ENCODE measurements at places on chromosomes 2 and 18.

GRCh38 chr18:23970161-23971096, 44.1 kb upstream of the TTC39C start:
- no peak for DNase-seq

DNA sequence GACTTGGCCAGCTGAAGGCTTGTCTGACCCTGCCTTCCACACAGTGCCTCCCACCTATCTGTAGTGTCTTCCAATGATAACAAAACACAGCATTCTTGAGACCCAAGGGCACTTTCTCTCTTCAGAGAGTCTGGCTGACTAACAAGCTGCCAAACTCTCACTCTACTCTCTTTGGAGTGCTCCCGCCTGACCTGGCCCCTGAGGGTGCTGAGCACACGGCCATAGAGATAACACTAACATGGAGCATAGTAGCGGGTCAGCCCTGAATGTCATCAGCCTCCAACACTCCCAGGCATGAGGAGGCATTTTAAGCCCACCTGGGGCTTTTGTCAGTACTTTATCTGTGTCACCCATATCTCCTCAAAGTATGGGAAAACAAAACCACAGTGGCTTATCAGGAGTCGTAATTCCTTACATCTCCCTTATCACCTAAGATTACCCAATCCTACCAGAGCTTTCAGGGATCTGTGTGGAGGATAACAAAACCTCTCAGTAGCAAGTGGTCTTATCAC, 160.3 kb upstream of the TCF4 start:
- no peak for DNase-seq

DNA sequence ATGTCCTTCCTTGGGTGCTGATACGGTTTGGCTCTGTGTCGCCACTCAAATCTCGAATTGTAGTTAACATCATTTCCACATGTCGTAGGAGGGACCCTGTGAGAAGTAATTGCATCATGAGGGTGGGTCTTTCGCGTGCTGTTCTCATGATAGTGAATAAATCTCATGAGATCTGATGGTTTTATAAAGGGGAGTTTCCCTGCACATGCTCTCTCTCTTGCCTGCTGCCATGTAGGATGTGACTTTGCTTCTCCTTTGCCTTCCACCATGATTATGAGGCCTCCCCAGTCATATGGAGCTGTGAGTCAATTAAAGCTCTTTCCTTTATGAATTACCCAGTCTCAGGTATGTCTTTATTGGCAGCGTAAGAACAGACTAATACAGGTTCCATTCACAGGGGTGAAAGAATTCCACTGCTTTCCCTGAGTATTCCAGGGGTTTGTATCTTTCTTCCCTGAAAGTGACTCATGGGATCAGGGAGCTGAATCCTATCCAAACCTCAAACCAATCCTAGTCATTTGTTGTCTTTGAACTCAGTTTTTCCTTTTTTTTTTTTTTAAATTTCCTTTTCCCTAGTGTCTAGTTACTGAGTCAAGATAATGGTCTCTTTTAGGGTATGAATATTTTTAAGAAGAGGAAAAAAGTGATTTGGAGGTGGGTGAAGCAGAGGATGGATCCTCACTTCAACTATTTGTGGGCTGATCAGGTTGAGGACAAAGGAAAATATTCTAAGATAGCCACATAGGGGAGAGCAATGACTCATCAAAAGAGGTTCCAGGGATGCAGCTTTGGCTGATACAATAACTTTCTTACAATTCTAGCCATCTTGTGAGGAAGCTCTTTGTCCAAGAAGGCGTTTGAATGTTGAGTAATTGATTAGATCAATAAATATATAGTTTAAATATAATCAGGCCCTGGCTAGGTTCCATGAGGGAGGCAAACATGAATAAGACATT, 19.5 kb upstream of the KCNE4 start:
- no peak for DNase-seq

DNA sequence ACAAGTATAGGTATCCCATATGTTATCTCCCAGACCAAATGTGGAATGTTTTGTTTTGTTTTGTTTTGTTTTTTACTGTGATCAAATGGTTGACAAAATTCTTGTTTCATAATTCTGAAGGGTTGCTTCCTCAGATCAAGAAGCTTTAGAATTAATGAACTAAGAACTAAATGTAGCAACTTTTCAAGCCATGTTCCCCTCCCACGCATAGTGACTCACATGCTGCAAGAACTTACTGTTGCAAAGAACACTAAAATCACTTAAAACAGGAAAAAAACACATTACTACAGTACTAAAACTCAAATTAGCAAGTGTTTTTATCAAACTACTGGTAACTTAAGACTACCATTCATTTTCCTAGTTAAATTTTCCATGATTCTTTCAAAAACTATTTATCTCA, 30.6 kb downstream of the HNRNPLL start:
- peak; percentile 32 for DNase-seq

- no peak for DNase-seq
Observed at GRCh38 chr2:1010415-1010930, 59.8 kb downstream of the SNTG2 start.

DNA sequence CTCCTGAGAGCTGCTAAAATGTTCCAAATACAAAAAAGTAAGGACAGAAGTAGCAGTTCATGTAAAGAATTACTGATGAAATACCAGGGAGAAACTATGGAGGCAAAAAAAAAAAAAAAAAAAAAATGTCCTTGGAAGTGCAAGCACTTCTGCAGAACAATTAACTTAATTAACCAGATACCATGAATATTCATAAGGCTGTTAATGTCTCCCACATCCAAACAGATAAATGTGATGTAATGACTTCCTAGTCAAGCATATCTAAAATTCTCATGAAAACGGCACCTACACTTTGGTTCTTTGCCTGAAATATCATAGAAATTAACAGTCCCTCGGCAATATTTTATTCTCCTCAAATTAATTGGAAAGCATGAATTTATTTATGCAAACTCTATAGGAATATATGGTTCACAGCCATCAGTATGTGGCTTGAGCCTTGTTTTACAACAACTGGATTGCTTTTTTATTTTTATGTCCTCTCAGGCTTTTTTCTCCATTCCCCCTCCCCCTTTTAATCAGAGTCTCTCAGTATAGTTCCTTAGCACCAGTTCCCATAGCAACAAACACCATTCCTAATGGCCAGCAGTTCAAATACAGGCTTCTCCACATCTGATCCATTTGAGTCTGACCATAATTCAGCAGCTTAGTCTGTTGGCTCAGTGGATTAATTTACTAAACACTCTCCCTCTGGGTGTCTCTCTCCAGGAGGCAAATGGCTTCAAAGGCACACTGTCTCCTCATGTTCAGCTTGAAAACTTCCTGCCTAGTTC, 97.1 kb downstream of the ITGA4 start:
- DNase-seq: no peak

GRCh38 chr18:52907543-52908308, 567.7 kb downstream of the DCC start:
- no peak for DNase-seq

- DNase-seq: no peak
Observed at GRCh38 chr2:130985206-130985780, 108.0 kb downstream of the FAM168B start.

- DNase-seq: no peak
Observed at GRCh38 chr2:47666332-47666731, 116.6 kb upstream of the MSH6 start.

- no peak for DNase-seq
Observed at GRCh38 chr18:40692871-40693270, 1262.2 kb upstream of the PIK3C3 start.

- no peak for DNase-seq
Observed at GRCh38 chr2:150472511-150472899, 15.0 kb downstream of the RND3 start.

GRCh38 chr18:54860941-54861340, 32.7 kb downstream of the RAB27B start:
- DNase-seq: no peak

GRCh38 chr2:240746671-240747070, 55.0 kb downstream of the AQP12A start:
- no peak for DNase-seq

- DNase-seq: no peak
Observed at GRCh38 chr2:72141881-72142451, 5.7 kb downstream of the CYP26B1 start.

DNA sequence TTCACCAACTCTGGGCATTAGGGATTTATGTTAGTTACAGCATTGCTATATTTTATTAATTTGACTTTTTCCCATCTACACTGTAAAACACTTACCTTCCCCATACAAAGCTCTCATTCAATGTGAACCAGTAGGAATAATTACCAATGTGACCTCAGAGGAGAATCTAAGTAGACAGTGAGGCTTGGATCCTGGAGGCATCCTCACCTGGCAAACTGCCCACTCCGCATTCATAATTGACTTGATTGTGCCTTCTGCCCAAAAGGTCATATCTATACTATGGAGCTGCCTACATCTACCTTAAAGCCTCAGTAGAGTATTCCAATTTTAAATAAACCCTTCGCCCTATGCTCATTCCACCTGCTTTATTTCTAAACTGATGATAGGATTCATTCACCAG, 45.4 kb upstream of the SCN1A start:
- no peak for DNase-seq

DNA sequence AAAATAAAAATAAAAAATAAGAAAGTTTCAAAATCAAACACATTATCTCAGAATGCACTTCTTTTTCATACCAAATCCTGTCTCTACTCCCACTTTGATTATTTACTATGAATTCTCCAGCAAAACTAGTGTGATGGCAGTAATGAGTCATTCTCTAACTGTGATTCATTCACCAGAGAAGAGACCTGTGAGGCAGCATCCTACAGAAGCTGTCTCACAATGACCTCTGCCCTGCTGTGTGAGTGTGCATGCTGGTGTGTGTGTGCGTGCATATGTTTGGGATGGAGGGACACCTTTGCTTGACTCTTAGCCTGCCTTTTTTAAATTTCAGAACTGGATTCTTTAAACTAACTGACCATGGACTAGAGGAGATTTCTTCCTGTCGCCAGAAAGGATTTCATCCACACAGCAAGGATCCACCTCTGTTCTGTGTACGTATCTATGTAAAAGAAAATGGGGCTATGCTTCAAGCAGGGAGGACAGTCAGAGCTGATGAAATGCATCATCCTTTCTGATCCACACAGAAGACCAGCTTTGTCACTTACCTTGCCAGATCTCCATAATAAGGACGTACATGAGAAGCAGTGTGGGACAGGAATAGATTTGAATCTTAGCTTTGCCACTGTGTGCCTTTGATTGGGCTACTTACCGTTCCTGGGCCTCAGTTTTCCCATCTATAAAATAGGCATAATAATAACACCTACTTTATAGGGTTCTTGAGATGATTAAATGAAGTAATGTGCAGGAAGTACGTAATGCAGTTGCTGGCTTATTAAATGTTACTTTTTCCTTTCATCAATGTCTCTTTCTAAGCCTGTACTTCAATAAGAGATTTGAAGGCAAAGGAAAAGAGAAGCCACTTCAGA, 31.2 kb downstream of the STAMBP start:
- DNase-seq: peak; percentile 3

- DNase-seq: no peak
Observed at GRCh38 chr2:233288663-233289062, 19.0 kb upstream of the SAG start.

DNA sequence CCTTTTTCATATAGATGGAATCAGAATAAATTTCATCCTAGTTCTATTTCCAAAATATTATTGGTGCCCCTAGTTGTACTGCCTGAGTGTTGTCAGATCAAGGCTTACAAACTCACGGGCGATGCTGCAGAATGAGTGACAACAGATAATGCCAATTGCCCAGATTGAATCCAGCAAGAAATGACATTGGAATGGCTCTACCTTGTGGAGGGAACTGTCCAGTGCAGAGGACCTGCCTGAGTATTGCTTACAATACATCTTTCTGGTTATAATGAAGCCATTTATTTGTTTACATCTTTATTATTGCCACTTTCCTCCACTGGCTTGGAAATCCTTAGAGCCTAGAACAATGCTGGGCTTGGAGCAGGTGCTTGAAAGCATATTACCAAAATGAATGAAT, 7.8 kb upstream of the IL1R2 start:
- no peak for DNase-seq

- no peak for DNase-seq
Observed at GRCh38 chr2:10382354-10383061, 65.6 kb downstream of the ODC1 start.

DNA sequence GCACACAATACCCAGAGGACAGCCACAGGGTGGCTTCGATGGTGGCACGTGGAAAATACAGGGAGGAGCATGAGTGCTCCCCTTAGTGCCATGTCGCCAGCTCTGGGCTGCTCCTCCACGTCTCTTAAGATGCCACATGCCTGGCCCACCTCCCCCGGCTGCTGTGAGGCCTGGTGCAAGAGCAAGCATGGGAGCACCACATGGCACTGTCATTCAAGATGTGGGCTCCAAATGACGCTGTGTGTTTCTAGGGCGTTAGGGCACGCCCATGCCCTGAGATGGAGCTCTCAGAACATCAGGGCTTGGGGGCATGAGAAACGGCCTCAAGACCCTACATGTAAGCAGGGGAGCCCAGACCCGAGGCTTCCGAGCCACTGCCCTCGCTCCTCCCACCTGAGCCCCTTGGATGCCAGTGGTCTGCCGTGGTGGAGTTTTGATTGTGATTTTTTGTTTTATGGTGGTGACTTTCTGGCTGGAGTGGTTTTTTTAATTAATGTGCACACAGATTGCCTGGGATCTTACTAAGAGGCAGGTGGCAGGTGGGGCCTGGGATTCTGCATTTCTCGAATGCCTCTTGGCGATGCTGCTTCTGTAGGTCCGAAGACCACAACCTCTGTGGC, 239.3 kb downstream of the GBX2 start:
- no peak for DNase-seq

DNA sequence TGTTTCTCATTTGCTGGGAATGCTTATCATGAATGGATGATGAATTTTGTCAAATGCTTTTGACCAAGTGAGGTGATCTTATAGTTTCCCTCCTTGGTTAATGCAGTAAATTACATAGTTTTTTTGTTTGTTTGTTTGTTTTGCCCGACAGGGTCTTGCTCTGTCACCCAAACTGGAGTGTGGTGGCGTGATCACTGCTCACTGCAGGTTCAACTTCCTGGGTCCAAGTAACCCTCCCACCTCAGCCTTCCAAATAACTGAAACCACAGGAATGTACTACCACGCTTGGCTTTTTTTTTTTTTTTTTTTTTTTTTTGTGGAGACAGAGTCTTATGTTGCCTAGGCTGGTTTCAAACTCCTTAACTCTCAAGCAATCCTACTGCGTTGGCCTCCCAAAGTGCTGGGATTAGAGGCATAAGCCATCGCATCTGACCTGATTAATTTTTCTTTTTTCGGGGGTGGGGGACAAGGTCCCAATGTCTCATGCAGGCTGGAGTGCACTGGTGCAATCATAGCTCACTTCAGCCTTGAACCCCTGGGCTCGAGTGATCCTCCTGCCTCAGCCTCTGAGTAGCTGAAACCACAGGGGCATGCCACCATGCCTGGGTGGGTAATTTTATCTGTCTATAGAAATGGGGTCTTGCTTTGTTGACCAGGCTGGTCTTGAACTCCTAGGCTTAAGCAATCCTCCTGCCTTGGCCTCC, 48.6 kb downstream of the SMAD2 start:
- DNase-seq: no peak

GRCh38 chr2:170226216-170226615, 48.3 kb downstream of the MYO3B start:
- DNase-seq: no peak

- no peak for DNase-seq
Observed at GRCh38 chr2:135186054-135186453, 134.0 kb downstream of the RAB3GAP1 start.

Data from activated T-cell treated with anti-CD3 and anti-CD28 coated beads for 4 hours (primary cell).